Esophagus squamous epithelium (tissue), 5 donors: ENCODE measurements at places on chromosomes 2 and 18. TPM values are rescaled to one million over a fixed set of nuclear protein-coding genes. Genes with fewer than 3 reads are reported as not detected.

Gene CYTIP
- 4.0 TPM for total RNA-seq

Gene AKAIN1
- total RNA-seq = 0.95 TPM

Gene SERPINB8
- total RNA-seq = 32.4 TPM

Gene SYT4
- not detected for total RNA-seq

Gene MMADHC
- 134 TPM for total RNA-seq

Gene IGFBP5
- 68.9 TPM for total RNA-seq

Gene ASB3
- total RNA-seq = 14.7 TPM

Gene NDC80
- 4.0 TPM for total RNA-seq

Gene SCYGR8
- not detected for total RNA-seq

Gene SERPINB13
- total RNA-seq = 354 TPM

Gene GKN2
- total RNA-seq = not detected

Gene SCYGR4
- total RNA-seq = not detected

Gene ALLC
- total RNA-seq = not detected

Gene PIEZO2
- total RNA-seq = 2.1 TPM

Gene SERPINB2
- total RNA-seq = 234 TPM

Gene RFTN2
- 1.4 TPM for total RNA-seq

Gene POTEF
- not detected for total RNA-seq

Gene TLX2
- total RNA-seq = not detected
